ENCODE measurements at places on chromosomes 3 and 15.

- no peak for DNase-seq
Observed at GRCh38 chr15:68484696-68485400, 52.9 kb upstream of the ITGA11 start.

DNA sequence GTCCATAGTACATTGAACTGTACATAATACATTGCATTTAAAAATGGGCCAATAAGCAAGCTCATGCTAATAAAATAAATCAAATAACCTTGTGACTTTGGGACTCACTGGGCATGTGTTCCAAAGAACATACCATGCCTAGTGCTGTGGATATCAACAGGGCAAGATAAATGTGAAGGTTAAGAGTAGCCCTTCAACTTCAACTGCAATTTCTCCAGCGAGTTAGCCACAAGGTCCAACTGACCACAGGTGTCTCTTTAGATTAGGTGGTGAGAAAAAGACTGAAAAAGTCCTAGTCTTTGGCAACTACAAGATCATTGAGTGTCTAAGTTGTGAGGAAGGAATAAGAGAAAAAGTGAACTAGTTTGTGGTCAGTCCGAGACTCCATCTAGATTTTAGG, 78.3 kb upstream of the ATP11B start:
- no peak for DNase-seq

DNA sequence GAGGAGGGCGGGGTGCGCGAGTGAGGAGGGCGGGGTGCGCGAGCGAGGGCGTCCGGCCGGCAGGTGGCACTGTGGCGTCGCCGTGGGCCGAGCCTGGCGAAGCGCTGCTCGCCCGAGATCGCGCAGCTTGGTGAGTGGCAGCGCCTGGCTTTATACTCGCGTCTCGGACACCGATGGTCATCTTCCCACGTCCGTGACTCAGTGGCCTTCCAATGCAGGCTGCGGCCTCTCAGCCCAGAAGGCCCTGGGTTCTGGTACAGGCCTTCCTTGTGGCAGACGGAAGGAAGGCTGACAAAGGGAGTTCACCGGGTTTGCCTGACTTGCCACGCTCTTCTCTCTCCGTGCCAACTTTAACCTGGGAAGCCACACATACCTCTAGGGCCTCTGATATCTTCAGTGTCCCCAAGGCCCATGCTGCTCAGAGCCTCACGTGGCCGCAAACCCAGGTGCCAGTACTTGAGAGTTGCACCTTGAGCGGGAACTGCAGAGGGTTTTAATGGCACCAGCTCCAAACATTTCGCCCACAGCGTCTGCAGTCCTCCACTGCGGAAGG, 195.3 kb upstream of the LYSMD4 start:
- DNase-seq, result no peak

- DNase-seq, result no peak
Observed at GRCh38 chr3:126931806-126932187, 51.1 kb upstream of the PLXNA1 start.

DNA sequence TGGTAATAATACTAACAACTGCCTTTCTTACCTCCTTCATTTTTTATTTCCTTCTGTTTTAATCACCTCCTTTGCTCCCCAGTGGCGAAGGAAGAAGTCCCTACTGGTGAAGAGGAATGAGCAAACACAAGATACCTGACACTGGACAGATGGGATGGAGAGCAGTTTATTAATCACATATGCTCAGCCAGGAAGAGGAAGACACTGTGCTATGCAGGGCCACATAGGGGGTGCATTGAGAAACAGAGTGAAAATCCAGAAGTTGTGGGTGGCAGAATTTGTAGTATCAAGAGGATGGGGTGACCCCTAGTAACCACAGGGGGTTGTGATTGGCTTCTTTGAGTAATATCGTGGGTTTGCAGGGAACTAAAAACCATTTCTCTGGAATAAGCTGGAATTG, 1041.9 kb downstream of the OTOL1 start:
- DNase-seq, result no peak

DNA sequence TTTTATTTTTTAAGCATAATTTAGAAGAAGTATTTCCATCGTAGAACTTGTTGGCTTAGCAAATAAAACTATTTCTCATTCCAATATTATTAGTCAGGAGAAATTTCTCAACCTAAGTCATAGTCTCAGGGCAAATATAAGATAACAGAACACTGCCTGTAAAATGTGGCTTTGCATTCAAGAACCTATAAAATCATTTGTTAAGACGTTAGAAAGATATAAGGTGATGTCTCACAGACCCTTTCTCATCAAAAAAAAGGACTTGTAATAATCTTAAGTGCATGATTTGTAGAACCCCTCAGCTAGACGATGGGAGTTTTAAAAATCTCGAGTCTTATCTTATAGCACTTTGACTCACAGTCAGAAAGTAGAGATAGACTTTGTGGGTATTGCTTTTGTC, 314.7 kb upstream of the CFAP20DC start:
- DNase-seq, result no peak

DNA sequence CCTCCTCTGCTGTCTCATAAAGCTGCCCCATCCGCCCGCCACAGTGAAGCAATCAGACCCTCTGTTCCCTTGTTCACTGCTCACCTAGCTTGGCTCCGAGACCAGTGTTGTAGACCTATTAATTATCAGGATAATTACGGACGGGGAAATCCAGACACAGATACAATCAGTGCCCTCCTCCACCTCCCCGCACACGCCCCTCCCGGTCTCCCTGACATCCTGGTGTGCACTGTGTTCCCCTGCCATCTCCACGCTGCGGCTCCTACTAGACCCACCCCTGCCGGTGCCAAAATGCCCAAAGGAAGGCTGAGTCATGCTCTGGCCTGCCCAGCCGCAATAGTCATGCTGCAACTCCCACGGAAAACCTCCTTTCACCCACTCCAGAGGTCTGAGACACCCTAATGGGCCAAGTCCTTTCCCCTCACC, 277.3 kb upstream of the TLE3 start:
- peak; percentile 97 for DNase-seq

- no peak for DNase-seq
Observed at GRCh38 chr3:185325946-185326791, 36.8 kb upstream of the MAP3K13 start.

DNA sequence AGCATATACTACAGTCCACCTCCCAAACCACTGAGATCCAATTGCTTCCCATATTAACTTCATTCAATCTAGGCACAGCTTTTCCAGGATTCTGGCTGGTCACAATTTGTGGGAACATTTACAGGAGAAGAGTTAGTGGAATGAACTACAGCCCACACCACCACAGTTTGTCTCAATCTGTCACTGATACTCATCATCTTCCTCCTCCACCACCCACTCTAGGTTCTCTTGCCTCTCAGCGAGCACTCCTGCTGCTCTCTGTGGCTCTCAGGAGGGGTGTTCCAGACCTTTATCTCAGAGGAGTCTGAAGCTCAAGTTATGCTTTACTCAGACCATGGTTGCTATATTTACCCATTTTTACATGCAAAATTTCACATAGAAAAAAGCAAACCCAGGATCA, 25.9 kb upstream of the PLA2G4D start:
- no peak for DNase-seq

DNA sequence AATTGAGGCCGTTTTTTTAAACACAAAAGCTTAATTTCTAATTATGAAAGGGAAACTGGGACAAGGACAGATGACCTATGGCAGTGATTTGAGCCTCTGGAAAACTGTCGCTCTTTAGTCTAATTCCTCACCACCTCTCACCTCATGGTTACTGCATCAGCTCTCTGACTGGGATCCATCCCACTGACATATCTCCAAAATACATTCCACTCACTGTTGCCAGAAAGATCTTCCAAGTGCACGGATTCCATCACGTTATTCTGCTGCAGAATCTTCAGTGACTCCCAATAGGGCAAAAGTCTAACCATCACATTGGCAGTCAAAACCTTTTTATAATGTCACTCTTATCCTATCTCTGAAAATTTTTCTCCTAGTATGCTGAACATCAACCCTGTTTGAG, 132.3 kb upstream of the MB21D2 start:
- no peak for DNase-seq

- DNase-seq, result no peak
Observed at GRCh38 chr3:33401781-33402180, 38.4 kb downstream of the UBP1 start.

- DNase-seq, result no peak
Observed at GRCh38 chr15:30984542-30984941, 6.9 kb downstream of the MTMR10 start.

DNA sequence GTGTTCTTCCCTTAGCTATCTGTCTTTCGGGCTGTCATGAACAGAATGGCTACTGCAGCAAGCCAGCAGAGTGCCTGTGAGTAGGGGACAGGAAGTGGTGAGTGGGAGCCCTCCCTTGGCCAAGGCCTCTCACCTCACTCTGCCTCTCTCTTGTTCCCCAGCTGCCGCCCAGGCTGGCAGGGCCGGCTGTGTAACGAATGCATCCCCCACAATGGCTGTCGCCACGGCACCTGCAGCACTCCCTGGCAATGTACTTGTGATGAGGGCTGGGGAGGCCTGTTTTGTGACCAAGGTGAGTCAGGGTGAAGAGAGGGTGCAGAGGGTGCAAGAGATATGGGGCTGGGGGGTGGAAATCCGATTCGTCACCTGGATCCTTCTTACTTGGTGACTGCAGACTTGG, 3.0 kb downstream of the DLL4 start:
- peak; percentile 16 for DNase-seq

- no peak for DNase-seq
Observed at GRCh38 chr15:61700803-61701202, 359.4 kb downstream of the VPS13C start.

GRCh38 chr3:60308808-60309207, 942.4 kb downstream of the FHIT start:
- peak; percentile 66 for DNase-seq

DNA sequence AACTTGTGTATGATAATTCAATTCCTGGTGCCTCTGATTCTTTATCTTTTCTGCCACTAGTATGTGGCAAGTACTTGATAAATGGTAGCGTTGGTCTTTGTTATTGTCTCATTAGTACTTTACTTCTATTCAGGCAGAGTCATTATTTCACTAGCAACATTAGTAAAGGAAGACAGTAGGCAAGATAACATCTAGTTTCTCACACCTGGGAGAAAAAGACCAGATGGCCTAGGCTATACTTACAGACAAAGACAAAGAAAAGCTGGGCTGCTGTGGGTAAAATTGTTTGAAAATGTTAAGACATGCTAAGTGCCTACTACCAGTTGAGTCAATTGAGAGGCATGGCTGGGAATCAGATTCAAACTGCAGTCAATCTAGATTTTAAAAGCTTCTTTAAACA, 198.7 kb upstream of the CMC1 start:
- DNase-seq, result peak; percentile 36

DNA sequence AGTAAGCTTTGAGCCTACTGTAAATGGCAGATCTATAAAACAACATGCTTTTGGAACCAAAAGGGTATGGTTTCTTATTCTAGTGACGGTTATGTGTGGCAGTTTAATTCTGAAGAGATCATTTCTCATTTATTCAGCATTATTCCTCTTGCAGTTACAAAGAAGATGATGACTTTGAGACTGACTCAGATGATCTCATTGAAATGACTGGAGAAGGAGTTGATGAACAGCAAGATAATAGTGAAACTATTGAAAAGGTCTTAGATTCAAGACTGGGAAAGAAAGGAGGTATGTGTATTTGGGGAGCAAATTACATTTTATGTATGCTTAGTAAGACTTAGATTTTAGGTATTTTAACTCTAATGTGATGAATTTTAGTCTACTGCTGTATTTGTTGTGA, 41.5 kb downstream of the CHD2 start:
- no peak for DNase-seq

DNA sequence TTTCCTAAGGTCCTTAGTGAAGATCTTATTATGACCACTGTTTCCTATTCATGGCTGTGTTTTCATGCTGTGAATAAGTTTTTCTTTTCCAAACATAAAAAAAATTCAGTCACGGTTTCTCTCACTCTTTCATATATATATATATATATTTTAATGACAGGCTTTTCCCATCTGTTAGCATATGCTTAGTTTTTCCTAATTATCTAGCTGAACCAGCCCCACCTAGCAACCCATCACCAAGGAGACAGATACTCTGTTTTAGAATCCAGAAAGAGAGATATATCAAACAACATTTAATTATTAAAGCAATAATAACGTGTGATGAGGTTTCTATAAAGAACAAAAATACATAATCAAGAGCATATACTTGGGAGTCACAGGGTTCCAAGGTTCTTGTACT, 58.3 kb downstream of the TMCC1 start:
- no peak for DNase-seq

DNA sequence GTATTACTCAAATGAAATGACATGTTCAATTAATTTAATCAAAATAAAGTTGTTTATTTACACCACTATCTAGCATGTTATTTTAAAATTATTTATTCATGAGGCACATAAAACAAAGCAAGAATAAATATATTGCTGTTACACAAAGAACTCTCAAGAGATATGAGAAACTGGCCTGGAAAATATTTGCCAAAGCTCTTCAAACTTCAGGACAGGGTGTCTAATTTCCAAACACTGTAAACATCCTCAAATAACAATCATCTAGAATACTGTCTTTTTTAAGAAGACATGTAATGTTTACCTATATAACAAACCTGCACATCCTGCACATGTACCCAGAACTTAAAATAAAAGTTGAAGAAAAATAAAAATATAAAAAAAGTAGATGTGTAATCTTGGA, 876.6 kb downstream of the TUSC7 start:
- DNase-seq, result peak; percentile 65

DNA sequence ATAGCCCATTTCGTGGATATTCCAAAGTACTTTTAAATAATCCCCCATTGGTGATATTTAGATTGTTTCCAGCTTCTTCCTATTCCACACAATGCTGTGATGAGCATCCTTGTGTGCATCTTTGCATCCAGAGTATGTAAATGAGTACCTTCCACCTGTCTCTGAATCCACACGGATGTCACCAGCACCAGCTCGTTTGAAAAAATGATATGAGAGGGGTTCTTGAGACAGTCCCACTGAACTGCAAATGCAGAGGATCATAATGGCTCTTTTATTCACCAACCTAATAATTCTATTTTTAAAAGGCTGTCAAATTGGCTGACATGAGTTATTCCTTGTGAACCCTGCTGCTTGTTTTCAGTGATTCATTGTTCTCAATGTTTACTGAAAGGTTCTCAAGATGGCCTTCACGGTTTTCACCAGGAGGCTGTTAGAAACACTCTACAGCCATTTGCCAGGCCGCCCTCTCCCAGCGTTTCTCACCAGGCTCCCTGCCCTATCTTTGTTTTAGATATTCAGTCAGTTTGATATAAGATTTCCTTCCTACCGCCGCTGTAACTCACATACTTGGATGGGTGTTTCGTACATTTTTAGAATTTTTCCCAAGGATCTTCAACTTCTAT, 96.7 kb upstream of the PTPRG start:
- peak; percentile 25 for DNase-seq

DNA sequence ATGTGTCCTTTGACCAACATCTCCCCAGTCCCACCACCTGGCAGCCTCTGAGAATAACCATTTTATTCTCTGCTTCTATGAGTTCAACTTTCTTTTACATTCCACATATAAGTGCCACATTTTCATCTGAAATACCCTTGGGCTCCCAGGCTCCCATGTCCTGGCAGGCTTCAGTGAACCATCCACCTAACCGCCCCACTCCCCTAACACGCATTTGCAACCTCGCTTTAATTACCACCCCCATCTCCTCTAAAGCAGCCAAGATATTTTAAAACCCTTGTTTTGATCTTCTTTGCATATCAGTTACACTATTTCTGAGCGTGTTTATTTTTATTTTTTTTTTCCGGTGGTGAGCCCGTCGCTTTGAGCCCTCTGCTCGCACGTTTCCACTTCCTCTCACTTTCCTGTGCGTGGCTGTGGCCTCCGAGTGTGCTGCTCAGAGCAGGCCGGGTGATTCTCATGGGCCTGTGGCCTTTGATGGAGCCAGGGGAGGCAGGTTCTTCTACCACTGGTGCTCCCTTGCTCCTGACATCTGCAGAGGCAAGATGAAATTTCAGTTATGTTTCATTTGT, 195.4 kb upstream of the LPP start:
- no peak for DNase-seq

- no peak for DNase-seq
Observed at GRCh38 chr15:84855136-84855535, 29.3 kb upstream of the SLC28A1 start.
